ENCODE measurements at places on chromosomes 7 and 10.

- DNase-seq: no peak
Observed at GRCh38 chr10:73819513-73820093, 8.2 kb upstream of the NDST2 start.

GRCh38 chr7:92880212-92881090 is 44.1 kb upstream of the CDK6 start:
- DNase-seq: no peak

DNA sequence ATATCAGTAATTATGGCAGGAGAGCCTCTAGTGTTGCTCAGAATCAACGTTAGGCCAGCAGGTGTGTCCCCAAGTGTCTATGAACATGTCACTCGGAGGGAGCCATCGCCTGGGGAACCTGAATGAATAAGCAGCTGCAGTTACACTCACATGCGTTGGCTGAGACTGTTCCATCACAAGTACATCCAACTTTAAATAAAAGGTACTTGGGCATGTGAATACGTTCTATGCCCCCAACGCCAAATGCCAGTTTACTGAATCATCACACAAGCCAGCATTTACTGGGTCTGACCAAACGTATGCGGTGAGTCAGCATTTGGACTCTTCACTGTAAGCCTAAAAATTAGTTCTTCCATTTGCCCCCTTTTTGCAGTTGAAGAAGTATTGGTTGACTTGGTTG is 207.6 kb upstream of the PLXNA4 start:
- peak; percentile 64 for DNase-seq

DNA sequence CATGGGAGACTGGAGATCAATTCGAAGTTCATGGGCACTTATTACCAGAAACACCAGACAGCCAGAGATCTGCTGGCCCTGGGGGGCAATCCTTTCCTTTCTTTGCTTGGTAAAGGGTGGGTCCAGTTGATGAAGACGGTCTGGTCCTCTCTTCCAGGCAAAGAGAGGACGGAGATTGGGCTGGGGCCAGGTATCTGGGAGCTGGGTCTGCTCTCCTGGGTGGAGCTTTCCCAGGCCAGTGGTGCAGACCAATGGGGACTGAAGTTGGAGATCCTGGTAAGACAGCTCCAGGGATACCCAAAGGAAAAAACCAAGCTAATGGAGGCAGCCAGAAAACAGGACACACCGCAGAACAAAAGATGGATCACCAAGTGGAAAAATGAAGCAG is 18.3 kb downstream of the NOD1 start:
- no peak for DNase-seq

GRCh38 chr7:98137826-98138151 is 31.1 kb downstream of the LMTK2 start:
- no peak for DNase-seq
